ENCODE measurements at places on chromosomes 5 and 9. TPM values are rescaled to one million over a fixed set of nuclear protein-coding genes. Genes with fewer than 3 reads are reported as not detected.
A peak's percentile ranks its signal among the peaks of the same experiment; 100 is the strongest.

DNA sequence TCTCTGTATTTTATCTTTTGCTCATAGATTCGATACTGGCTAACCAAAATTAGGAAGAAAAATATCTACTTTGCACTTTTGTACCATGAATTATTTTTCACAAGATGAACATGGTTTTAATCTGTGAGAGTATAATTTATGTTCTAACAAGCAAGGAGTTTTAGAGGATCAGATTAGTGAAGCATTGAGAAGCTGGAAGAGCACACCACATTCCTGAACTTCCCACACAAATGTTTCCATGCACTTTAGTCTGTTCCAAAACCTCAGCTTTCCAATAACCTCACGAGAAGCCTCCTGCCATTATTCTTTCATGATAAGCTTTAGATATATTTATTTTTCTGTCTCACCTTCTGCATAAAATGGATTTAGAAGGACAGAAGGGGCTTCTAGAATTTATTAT is 98.7 kb upstream of the MPDZ start:
- DNase-seq, result no peak

GRCh38 chr5:154205441-154206117 is 15.0 kb downstream of the GALNT10 start:
- DNase-seq, result no peak

DNA sequence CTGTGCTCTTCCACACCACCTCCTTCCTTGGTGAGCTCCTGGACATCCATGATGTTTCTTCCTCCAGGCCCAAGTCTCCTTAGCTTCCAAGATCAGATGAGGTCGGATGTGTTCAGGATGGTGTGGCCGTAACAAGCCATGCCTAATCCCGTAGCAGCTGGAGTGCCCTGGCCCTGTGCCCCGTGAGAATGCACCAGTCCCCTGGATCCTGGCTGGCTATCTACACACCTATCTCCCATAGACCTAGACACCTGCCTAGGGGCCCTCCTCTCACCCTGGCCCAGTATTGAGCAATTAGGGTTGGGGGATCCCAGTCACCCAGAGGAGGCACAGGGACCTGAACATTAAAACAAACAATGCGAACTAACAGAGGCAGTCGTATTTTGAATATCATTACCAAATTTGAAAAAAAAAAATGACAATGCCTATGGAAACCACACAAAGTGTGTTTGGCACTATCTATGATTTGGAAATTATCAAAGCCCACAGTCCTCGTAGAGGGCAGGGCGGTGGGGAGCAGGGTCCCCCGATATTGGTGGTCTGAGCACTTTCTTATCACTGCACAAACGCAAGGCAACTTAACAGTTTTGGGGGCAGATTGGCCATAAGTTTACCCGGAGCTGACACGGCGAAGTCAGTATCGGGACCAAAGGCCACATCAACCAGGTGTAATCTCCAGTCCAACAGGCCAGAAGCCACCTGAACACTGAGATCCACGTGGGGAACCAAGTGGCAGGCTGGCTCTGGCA is 13.2 kb downstream of the ENG start:
- no peak for DNase-seq

DNA sequence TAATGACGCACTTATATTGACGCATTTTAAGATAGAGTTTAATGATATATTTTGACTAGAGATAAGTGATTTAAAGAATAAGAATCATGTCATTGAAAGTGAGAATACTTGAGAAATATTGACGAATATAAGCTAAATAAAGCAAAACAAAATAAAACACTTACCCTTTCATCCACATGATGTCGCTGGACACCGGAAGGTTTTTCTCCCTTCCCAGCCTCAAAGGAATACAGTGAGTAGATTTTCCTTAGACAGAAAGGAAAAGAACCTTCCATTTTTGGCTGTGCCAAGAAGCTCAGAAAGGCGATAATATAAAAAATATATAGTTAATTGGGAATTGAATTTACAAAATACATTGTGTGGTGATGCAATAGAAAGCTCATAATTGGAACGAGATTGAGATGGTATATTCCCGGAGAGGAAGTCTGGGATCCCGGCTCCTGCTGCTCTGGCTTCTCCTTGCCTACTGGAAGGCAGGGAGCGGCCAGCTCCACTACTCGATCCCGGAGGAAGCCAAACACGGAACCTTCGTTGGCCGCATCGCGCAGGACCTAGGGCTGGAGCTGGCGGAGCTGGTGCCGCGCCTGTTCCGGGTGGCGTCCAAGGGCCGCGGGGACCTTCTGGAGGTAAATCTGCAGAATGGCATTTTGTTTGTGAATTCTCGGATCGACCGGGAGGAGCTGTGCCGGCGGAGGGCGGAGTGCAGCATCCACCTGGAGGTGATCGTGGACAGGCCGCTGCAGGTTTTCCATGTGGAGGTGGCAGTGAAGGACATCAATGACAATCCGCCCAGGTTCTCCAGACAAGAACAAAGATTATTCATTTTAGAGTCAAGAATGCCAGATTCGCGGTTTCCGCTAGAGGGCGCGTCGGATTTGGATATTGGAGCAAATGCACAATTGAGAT is at the start of gene PCDHA5:
Gene PCDHA5 (plus strand): TSS at position 239 of the 906 bp plus-strand sequence.
- DNase-seq, result no peak

DNA sequence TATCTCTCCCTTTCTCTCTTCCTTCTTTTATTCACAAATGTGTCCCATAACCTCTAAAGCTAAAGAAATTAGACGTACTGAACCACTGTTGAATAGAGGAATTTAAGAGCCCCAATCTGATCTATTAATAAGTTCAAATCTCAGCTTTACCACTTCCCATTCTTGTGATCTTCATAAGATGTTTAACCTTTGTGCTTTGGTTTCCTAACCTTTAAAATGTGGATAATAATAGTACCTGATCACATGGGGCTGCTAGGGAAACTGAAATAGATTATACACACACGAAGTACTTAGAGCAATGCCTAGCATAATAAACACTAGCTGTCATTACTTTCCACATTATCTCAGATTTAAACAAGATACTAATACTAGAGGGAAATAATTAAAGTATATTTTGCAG is 324.3 kb upstream of the SEMA6A start:
- DNase-seq, result no peak

GRCh38 chr5:142412581-142412980 is 87.8 kb upstream of the SPRY4 start:
- DNase-seq, result no peak

DNA sequence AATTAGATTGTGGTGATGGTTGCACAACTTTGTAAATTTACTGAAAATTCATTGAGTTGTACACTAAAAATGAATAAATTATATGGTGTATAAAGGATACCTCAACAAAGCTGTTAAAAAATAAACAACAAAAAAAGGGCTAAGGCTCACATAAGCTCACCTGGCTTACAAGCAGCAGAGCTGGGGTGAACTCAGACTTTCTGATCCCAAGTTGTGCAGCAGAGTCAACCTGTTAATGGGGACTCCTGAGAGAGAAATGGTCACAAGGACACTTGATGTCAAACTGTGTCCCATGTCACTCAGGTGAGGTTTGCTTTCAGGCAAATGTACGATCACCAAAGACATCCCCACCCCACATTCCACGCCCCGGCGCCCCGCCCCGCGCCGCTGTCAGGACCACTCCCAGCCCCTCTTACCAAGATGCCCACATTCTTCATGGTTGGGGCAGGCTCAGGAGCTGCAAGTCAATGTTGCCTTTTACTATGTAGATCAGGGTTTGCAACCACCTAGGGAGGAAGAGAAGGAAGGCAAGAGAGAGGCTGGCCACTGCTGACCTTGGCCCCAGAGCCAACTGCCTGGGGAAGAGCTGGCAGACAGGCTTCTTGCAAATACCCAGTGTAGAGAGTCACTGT is 22.4 kb upstream of the SLC36A1 start:
- no peak for DNase-seq

DNA sequence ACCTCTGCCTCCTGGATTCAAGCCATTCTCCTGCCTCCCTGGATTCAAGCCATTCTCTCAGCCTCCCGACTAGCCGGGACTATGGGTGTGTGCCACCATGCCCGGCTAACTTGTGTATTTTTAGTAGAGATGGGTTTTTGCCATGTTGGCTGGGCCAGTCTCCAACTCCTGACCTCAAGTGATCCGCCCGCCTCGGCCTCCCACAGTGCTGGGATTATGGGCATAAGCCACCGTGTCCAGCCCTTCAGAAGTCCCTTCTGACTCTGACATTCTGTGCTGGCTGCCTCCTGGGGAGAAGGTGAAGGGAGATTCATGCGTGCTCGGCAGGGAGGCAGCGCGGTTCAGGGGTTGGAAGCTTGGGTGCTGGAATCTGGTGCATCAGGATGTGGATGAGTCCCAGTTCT is 28.8 kb downstream of the PRRX2 start:
- no peak for DNase-seq

GRCh38 chr9:34252670-34253459 is 74.0 kb downstream of the UBAP1 start:
- DNase-seq, result peak; percentile 59

DNA sequence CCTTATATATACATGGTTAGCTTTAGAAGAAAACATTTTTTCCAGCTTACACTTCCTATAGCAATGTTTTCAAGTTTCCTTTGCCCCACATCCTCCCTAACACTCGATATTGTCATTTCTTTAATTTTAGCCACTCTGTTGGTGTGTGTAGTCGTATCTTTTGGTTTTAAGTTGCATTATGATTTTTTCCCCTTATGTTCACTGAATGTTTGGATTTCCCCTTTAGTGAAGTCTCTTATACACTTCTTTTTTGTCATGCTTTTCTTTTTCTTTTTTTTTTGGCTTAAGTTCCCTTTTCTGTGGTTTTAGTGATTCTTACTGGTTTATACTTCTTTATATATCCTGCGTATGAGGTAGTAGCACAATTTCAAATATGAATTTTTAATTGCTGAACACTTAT is 58.8 kb downstream of the KDM4C start:
- no peak for DNase-seq

- DNase-seq, result no peak
Measured at GRCh38 chr5:54602475-54602874, 84.9 kb downstream of the SNX18 start.

- DNase-seq, result no peak
Measured at GRCh38 chr9:128383791-128384190, 12.6 kb downstream of the URM1 start.

GRCh38 chr5:159915904-159916840 is at the start of gene ADRA1B:
TSS of gene ADRA1B (plus strand) at chr5:159916482. CDS start at chr5:159916906, 424 bp downstream.
- peak; percentile 23 for DNase-seq

DNA sequence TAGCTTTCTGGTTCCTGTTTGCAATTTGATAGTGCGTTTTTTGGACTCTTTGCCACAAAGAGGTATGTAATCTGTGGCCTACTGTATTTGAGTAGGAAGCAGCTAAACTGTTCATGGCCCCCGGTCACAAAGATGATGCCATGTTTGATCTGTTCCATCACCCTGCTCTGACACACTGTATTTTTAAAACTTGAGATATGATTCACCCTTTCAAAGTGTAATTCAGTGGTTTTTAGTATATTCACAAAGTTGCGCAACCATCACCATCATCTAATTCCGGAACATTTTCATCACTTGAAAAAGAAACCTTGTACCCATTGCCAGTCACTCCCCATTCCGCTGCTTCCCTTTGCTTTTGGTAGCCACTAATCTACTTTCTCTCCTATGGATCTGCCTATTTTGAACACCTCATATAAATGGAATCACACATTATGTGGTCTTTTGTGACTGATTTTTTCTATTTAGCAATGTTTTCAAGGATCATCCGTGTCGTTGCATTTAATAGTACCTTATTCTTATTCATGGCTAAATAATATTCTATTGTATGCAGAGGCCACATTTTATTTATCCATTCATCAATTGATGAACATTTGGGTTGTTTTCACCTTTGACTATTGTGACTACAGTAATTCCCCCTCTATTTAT is 141.6 kb downstream of the NR3C1 start:
- DNase-seq, result no peak

DNA sequence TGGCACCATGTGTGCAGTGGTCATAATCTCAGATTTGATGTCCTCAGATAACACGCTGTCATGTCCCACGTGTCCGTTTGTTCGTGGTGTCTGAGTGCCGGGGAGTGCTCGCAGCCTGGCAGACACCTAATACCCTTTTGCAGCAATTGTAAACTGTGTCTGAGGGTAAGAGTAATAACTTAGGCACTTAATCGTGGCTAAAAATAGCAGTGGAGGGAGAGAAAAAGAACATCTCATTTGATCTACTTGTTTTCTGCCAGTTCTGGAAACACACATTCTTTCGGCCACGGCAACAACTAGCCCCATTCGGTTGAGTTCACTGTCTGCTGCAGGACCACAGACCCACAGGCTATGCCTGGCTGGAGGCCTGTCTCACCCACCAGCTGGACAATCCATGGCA is 16.5 kb downstream of the ADCY2 start:
- DNase-seq, result no peak

Gene NACC2
- 12.2 TPM for total RNA-seq

Gene C8G
- total RNA-seq, result 2.2 TPM

Gene C5orf34
- total RNA-seq, result 2.9 TPM

Gene FREM1
- 0.14 TPM for total RNA-seq

Gene MAPKAP1
- total RNA-seq, result 51.6 TPM

Gene NAA35
- total RNA-seq, result 27.8 TPM

Gene SHISAL2B
- total RNA-seq, result not detected

Data from CD4-positive, alpha-beta memory T cell (primary cell).